NCI-H2227 treated with DMSO at 0.1 percent for 48 hours (cell line): ENCODE measurements at places on chromosomes 13 and 19.
A peak's percentile ranks its signal among the peaks of the same experiment; 100 is the strongest.

DNA sequence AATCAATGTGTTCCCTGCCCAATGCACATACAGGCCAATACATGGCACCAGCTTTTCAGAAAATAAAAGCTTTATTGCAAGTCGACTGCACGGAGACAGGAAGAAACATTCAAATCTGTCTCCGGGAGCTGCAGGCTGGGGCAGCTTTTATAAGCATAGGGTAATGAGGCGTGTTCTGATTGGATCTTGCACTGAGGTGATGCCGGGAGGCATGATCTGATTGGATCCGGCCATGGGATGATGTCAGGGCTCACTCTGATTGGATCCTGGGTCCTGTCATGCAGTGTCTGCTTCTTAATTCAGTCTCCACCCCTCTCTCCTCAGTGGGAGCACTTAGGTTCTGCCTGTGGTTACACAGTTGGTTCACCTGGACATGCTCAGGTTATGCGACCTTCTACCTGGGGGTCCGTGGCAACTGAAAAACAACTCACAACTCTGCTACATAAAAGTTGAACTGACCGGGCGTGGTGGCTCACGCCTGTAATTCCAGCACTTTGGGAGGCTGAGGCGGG lies 11.8 kb upstream of the FBN3 start:
- no peak for DNase-seq

GRCh38 chr13:114099191-114099590 lies 33.2 kb downstream of the RASA3 start:
- peak; percentile 23 for DNase-seq

DNA sequence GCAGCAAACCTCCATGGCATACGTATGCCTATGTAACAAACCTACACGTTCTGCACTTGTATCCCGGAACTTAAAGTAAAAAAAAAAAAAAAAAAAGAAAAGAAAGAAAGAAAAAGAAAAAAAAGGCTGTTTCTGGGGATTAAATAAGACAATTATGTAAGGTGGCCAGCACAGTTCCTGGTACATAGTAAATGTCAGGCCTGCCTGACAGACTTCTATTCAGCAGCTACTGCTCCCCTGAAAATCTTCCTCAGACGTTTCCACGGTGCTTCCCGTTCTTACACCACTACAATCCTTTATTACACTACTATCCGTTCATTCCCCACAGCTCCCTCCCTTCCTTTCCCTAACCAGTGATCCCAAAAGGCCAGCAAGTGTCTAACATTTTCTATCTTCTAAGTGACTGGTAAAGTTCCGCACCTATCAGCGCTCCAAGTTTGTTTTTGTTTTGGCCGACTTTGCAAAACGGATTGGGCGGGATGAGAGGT lies 636 bp upstream of the RB1 start:
- no peak for DNase-seq

- no peak for DNase-seq
These were observed 1.9 kb downstream of the CDC42EP5 start for GRCh38 chr19:54470991-54471782.

GRCh38 chr19:23482829-23483228 lies 87.6 kb upstream of the ZNF91 start:
- no peak for DNase-seq

- peak; percentile 0 for DNase-seq
These were observed 15.9 kb upstream of the DNAJC3 start for GRCh38 chr13:95660981-95661581.

DNA sequence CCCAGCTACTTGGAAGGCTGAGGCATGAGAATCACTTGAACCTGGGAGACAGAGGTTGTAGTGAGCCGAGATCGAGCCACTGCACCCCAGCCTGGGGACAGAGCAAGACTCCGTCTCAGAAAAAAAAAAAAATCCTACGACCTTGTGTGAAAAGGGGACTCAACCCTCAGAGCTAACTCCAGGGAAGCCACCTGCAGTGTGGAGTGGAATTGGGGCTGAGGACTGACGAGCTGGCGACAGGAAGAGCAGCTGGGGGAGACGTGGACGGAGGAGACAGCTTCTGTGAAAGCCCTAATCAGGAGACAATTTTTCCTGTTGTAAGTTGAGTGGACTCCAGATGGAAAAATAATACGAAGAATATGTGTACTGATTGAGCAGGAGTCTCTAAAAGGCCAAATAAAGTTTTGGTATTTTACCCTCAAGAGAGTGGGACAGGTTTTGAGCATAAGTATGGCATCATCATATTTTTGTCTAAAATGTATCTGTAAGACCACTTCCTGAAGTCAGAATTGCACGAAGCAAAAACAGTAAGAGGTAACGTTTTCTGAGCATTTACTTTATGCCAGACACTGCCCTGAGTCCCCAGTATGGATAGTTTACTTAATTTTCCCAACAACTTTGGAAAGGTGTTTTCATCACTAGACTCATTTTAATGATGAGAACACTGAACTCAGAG lies 12.0 kb upstream of the LAIR1 start:
- no peak for DNase-seq

GRCh38 chr13:52447354-52447753 lies 3.1 kb downstream of the VPS36 start:
- no peak for DNase-seq

- DNase-seq: no peak
These were observed 28.6 kb downstream of the MARK4 start for GRCh38 chr19:45279587-45280192.

- no peak for DNase-seq
These were observed 6.5 kb downstream of the IZUMO4 start for GRCh38 chr19:2103045-2103707.

GRCh38 chr19:21483589-21484170 lies 21.7 kb upstream of the ZNF429 start:
- no peak for DNase-seq

GRCh38 chr13:49607761-49608160 lies 20.5 kb upstream of the ARL11 start:
- no peak for DNase-seq

DNA sequence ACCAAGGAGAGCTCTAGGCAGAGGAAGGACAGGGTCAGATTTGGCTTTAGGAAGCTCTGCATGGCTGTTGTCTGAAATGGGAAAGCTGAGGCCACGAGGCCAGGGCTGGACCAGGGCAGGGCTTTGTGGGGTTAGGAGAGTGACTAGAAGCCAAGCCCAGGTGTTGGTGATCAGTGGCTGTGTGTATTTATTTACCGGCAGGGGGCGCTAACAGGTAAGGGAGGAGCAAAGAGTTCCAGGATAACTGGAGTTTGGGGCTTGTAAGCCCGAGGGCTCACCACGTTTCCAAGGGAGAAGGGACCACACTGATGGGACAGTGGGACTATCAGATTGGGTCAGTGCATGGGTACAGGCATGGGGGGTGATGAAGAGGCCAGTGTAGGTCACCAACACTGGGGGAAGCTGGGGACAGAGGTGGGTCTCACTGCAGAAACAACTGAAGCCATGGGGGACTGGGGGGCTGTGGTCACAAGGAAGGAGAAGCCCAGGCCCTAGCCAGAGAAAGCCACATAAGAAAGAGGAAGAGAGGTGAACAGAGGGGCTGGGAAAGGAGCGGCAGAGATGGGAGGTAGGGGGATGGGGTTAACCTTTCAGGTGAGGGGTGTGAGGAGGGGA lies 3.9 kb downstream of the TMEM147 start:
- peak; percentile 96 for DNase-seq

DNA sequence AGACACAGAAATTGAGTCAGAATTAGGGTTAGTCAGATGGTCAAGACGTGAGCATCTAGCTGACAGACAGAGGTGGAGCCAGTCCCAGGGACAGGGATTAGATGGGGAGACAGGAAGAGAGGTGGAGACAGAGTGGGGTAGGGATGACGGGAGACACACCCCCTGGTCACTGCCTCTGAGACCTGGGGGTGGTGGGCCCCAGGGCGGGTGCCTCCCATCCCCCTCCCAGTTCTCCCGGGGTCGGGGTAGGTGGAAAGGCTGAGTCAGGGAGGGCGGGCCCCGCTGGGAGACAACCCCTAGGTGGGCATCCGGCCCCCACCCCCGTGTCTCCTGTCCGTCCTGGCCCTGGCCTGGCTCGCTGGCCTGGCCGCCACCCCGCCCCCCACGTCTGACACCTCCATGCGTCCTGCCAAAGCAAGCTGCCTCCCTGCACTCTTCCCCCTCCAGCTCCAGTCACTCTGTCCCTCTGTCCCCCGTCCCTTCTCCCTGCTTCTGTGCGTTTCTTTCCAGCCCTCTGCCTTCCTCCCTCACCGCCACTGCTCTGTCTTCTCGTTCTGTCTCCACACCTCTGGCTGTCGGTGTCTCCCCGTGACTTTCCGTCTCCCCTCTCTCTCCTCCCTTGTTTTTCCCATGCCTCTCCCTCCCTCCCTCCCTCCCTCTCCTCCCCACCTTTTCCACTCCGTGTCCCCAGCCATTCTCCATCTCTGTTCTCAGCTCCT lies 15.1 kb downstream of the CCDC97 start:
- DNase-seq: no peak

- no peak for DNase-seq
These were observed 35.9 kb downstream of the RAB20 start for GRCh38 chr13:110525328-110526319.

DNA sequence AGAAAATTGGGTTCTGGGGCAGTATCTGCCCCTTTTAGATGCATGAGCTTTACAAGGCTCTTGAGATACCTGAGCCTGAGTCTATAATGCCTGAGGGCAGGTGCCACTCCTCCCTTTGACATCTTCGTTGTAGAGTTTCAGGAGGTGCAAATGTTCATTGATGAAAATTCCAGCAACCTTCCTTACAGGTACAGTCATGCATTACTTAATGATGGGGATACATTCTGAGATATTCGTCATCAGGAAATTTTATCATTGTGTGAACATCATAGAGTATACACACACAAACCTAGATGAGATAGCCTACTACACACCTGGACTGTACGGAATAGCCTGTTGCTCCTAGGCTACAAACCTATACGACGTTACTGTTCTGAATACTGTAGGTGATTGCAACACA lies 310.0 kb downstream of the SHISA2 start:
- DNase-seq: no peak

DNA sequence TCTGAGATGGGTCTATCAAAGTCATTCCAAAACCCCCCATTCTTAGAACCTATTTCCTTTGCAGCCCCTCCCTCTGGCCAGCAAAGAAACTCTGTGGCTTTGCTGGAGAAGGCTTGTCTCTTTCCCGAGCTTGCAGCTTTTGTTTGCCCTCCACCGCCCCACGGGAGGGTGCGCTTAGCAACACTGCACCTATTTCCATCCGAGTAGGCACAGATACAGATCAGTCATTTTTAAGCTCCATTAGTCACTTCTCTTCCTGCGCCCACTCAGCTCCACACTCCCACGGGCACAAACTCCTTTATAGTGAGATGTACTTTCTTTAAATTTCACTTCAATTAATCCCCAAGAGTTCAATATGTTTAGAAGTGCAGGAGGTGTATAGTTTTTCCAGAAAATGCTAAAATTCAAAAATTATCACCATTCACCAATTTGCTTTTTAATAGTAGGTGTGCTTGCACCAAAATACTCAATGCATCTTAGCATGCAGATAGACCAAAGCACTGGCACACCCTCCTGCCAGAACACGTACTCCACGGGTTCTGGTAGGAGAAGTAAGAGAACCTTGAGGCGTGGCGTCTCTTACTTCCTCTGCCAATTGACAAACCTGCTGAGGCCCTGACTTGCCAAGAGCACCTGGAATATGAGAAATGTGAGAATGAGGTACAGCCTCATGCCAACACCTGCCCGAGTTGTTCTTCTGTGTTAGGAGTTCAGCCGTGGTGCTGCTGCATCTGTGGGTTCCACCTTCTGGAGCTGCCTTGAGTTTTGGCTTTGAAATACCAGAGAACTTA lies 183.7 kb downstream of the TEX29 start:
- no peak for DNase-seq

DNA sequence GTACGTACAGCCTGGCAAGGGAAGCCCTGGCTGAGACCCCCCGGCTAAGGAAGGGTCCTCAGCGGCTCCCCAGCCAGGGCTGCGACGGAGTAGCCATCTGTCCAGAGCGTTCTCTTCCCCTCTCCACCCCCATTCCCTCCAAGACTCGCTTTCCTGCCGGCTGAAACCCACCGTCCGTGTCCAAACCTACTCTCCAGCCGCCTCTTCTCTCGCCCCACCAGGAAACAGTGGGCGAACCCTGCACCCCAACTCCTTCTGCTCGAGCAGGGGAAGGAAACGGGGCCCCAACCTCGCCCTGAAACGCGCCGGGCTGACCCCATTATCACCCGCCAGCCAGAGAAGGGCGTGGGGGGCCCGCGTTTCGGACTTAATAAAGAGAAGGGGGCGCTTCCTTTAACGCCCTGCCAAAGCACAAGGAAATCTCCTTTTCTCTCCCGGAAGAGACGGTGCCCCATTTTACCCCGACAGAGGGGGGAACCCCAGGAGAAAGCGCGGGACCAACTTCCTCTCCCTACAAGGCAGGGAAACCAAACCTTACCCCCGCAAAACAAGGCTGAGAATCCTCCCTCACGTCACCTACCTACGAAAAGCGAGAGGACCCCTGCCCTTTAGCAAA lies 2.5 kb downstream of the ZC3H4 start:
- DNase-seq: no peak

DNA sequence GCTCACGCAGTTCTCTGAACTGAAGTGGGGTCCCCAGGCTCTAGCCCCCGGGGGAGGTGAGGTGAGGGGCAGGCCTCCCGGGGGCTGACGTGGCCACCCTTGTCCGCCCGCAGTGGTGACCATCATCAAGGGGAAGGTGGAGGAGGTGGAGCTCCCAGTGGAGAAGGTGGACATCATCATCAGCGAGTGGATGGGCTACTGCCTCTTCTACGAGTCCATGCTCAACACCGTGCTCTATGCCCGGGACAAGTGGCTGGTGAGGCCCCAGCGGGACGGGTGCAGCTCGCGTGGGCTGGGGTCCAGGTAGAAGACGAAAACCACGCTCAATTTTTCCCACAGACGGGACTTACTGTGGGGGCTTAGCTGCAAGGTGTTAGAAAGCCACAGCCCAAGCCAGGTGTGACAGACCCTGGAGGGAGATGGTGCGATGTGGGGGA lies 5.6 kb upstream of the ADM5 start:
- DNase-seq: no peak

GRCh38 chr19:1062387-1063029 lies 4.5 kb upstream of the ARHGAP45 start:
- DNase-seq: no peak

GRCh38 chr13:102286326-102286725 lies 115.5 kb downstream of the FGF14 start:
- no peak for DNase-seq
